ENCODE measurements at places on chromosomes 1 and 21.

GRCh38 chr1:6859415-6860343 is 74.4 kb downstream of the CAMTA1 start:
- no peak for DNase-seq

- DNase-seq, result no peak
These were observed 118.7 kb upstream of the SGIP1 start for GRCh38 chr1:66415281-66415680.

GRCh38 chr1:235992868-235993267 is 72.0 kb downstream of the NID1 start:
- DNase-seq, result no peak

DNA sequence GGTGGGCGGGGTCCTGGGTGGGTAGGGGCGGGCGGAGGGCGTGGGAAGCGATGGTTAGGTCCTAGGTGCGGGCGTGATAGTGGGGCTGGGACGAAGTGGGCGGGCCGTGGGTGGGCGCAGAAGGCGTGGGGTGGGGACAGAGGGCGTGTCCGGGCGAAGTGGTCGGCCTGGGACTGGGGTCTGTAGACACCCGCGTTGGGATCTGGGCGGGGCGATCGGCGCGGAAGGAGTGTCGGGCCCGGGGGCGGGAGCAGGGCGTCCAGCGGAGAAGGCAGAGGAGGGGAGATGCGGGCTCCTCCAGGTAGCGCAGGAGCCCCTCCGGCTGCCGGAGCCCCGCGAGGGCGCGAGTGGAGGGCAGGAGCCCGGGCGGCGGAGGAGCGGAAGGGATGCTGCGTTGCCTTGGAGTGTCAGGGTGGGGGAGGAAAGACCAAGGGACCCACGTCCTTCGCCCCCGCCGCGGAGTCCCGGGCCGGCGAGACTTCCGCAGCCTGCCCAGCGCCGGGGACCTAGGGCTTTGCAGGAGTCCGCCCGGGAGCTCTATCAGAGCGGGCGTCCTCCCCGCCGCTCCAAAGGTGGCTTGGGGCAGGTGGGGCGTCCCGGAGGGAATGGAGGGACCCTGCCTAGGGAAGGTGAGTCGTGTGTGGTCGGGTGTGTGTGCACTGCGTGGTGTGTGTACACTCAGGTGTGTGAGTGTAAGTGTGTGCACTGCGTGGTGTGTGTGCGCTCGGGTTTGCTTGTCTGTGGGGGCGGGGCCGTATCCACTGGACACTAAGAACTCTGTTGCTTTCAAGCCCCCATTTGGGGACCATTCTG is 27.0 kb upstream of the PRSS38 start:
- no peak for DNase-seq

GRCh38 chr1:178127482-178128191 is 33.7 kb downstream of the RASAL2 start:
- DNase-seq, result no peak

DNA sequence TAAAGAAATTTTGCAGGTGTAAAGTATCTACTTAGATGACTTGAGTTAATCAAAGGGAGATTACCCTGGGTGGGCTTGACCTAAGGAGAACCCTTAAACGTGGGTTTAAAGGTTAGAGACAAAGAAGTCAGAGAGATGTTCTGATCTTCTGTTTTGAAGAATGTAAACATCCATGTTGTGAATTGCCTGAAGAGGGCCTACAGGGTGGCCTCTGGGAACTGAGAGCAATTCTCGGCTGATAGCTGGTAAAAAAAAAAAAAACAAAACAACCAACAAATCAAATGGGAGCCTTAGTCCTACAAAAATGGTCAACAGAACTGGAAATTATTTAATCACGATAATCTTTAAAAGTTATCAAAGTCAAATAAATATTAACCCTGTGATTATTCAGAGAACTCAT is 89.4 kb upstream of the BCL10 start:
- no peak for DNase-seq

DNA sequence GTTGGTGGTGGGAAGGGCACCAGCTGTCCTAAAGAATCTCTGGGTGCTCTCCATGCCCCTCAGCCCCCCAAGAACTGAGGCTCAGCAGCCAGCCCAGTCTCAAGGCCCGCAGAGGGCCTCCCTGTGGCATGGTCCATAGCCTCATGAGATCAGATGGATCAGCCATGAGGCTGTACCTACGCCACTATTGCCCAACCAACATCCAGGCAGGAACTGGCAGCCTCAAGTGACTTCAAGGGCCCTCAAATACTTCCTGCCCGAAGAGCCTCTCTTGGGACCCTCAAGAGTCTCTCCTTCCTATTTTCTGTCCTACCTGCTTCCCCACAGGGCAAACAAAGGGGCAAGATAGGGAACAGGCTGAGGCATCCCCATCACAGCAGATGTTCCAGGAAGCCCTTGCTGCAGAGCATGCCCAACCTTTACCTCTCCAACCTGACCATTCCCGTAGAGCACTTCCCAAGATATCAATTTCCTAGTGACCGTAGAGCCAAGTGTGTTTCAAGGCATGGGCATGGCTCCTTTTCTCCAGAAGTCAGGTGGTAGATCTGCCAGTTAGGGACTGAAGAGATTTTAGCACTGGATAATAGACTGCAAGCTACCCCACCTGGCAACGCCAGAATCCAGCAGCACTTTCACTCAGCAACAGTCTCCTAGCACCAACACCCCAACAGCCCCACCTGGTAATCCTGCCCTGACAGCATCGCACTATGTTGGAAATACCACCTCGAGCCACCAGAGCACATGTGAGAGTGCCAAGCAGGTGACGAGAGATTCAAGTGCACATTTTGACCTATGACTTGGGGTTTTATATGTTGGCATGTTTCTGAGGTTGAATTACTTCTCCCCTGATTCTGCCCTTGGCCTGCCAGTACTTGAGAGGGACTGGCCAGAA is 13.7 kb upstream of the MFSD2A start:
- DNase-seq, result no peak

GRCh38 chr1:3702990-3703728 is 49.1 kb upstream of the CCDC27 start:
- no peak for DNase-seq

GRCh38 chr1:23403038-23403336 is 21.6 kb downstream of the TCEA3 start:
- no peak for DNase-seq

DNA sequence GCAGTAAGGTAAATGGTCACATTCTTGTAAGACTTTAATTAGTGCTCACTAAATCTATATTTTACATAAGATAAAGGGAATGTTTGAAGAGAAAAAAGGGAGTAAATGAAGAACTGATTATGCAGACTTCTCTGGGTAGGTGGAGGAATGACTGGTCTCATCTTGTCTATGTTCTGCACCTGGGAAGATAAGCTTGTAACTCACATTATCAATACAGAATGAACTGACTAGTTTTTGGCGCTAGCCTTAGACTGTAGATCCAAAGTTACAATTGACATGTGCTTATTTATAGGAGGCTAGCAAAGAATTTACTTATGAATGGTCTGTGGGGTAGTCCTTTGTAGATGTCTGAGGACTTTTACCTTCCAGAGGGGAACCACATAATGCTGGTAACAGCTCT is 214.9 kb upstream of the RAB4A start:
- no peak for DNase-seq

- no peak for DNase-seq
These were observed 112.7 kb downstream of the VPS13D start for GRCh38 chr1:12342401-12343003.

- DNase-seq, result no peak
These were observed 23.9 kb downstream of the RYR2 start for GRCh38 chr1:237065903-237066302.

- peak; percentile 34 for DNase-seq
These were observed 59.6 kb upstream of the ITPKB start for GRCh38 chr1:226798427-226799411.

DNA sequence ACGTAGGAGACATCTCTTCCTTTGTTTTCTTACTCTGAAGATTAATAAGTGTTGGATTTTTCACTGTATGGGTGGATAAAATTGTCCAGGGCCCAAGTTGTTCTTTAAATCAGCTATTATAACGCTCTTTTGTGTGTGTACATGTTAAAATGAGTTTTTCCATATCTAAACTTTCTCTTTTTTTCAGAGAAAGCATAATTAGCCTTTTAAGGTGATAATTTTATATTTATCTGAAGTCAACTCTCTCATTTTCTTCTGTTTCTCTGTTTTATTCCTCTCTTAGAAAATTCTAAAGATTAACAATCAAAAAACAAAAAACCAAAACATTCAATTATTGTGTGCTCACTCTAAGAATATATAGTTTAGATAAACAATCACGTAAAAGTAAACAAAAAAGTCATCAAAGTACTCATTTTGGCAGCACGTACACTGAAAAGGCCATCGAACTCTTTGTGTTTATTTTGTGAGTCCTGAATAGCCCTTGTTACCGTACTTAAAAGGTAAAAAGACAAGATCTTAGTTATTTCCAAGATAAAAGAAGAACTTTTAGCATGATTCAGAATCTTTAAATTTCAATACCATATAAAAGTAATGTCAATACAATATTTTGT is 7.2 kb upstream of the CDC73 start:
- DNase-seq, result no peak
